ENCODE measurements at places on chromosomes 4 and X. TPM values are rescaled to one million over a fixed set of nuclear protein-coding genes. Genes with fewer than 3 reads are reported as not detected.

- H3K27me3 ChIP-seq, result no peaks in the 10 kb centered on the region
- no peak overlapping the region for H3K4me3 ChIP-seq
- DNase-seq, result no peak
- no peaks in the 10 kb centered on the region for H3K4me1 ChIP-seq
- no peaks in the 10 kb centered on the region for H3K36me3 ChIP-seq
- no peak overlapping the region for H3K27ac ChIP-seq
Measured at GRCh38 chr4:41524425-41524824, 13.5 kb upstream of the LIMCH1 start.

DNA sequence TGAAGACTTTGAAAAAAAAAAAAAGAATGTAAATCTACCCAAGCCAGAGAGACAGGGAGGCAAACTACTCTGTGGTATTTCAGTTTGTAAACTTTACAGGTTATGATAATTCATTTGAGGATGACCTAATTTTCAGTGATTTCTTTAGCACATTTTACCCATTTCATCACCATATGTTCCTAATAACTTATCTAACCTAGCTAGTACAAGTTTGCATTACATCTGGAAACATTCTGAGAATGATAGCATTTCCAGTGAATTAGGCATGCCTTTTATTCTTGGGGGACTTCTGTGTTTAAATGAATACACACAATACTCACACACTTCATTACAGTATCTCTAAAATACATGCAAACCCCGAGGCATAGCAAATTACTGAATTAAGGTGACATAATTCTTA is 1055.5 kb downstream of the PCDH18 start:
- no peaks in the 10 kb centered on the region for H3K36me3 ChIP-seq
- no peak overlapping the region for H3K4me3 ChIP-seq
- DNase-seq, result no peak
- no peaks in the 10 kb centered on the region for H3K4me1 ChIP-seq
- H3K27ac ChIP-seq, result no peak overlapping the region

- H3K4me1 ChIP-seq, result peaks cover 8% of the 10 kb centered on the region
- no peak for DNase-seq
- H3K27me3 ChIP-seq, result no peaks in the 10 kb centered on the region
- H3K27ac ChIP-seq, result no peak overlapping the region
- no peaks in the 10 kb centered on the region for H3K36me3 ChIP-seq
- no peak overlapping the region for H3K4me3 ChIP-seq
Measured at GRCh38 chr4:23877758-23878229, 12.1 kb downstream of the PPARGC1A start.

GRCh38 chrX:108731153-108731552 is 5.2 kb downstream of the IRS4 start:
- no peaks in the 10 kb centered on the region for H3K4me1 ChIP-seq
- no peaks in the 10 kb centered on the region for H3K36me3 ChIP-seq
- H3K27me3 ChIP-seq, result peaks cover 63% of the 10 kb centered on the region
- H3K4me3 ChIP-seq, result no peak overlapping the region

DNA sequence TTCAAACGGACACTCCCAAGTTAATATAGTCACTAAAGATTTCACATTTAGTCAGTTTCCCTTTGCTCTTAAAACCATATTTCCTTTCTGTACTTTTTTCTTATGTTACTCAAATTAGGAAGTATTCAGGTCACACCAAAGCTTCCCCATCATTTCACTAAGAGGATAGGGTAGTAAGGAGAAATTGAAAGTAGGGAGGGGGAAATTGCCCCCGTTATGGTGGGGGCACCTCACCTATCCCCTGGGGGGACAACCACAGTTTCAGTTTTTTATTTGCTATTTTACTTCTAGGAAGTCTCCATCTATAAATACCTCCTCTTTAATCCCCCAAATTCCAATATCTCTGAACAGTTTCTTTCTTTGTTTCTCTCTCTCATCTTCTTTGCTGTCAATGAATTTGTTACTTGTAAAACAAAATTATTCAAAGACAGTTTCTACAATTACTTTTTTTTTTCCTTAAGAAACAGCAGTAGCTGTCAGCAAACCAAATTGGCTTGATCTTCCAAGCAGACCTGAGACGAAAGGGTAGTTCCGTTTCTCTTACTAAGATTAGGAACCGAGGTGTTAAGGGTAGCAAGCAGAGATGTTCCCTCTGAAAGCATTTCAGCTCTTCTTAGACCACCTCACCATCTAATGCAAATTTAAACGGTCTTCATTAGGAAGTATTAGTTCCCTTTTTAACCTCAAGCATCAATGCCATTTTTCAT is 160.2 kb upstream of the KLF3 start:
- H3K36me3 ChIP-seq, result no peaks in the 10 kb centered on the region
- H3K27me3 ChIP-seq, result no peaks in the 10 kb centered on the region
- H3K27ac ChIP-seq, result no peak overlapping the region
- no peak for DNase-seq
- no peaks in the 10 kb centered on the region for H3K4me1 ChIP-seq

- no peaks in the 10 kb centered on the region for H3K4me1 ChIP-seq
- no peak for DNase-seq
- H3K27ac ChIP-seq, result no peak overlapping the region
- H3K36me3 ChIP-seq, result no peaks in the 10 kb centered on the region
Measured at GRCh38 chr4:171875291-171875690, 62.1 kb downstream of the GALNTL6 start.

DNA sequence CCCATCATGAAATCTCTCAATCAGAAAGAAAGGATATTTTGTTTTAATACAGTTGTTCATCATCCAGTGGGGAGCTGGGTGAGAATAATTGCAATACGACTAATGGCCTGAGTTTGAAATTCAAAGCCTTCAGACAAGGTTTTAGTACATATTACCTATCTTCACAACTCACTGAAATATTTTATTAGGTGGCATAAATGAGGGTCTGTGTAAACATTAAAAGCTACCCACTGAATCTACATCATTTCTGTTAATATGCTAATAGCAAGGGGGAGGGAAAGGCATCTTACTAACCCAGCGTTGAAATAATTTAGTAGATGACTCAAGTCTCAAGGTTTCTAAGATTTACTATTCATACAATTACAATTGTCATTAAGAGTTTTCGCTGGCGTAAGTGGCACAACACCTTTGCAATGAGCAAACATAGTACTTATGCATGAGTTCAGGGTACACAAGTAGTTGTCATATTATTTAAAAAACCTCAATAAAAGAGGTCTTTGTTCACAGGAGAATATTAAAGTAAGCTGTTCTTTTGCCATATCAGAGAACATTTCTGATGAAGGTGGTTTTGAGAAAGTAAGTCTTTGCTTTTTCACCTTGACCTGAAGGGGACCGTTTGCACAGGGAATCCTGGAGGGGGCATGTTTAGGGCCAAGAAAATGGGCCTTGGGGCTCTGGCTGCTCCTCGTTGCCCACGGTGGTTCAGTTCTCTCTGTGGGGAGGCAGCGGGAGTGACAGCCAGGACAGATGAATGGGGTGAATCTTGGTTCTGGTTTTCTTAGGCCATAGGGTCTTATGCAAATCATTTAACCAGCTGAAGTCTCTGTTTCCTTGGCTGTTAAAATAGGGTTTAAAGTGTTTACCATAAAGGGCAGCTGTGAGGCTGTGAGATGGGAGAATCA is 4.5 kb upstream of the RHOH start:
- no peaks in the 10 kb centered on the region for H3K4me1 ChIP-seq
- no peak overlapping the region for H3K27ac ChIP-seq
- no peak overlapping the region for H3K4me3 ChIP-seq
- no peaks in the 10 kb centered on the region for H3K27me3 ChIP-seq
- no peaks in the 10 kb centered on the region for H3K36me3 ChIP-seq
- no peak for DNase-seq

Gene PKD2
- 61.5 TPM for polyA plus RNA-seq

Gene PAGE1
- not detected for polyA plus RNA-seq

Gene ANOS1
- 46.9 TPM for polyA plus RNA-seq
